Forelimb muscle (tissue), 1 donor: ENCODE measurements at places on chromosomes 4 and X.

DNA sequence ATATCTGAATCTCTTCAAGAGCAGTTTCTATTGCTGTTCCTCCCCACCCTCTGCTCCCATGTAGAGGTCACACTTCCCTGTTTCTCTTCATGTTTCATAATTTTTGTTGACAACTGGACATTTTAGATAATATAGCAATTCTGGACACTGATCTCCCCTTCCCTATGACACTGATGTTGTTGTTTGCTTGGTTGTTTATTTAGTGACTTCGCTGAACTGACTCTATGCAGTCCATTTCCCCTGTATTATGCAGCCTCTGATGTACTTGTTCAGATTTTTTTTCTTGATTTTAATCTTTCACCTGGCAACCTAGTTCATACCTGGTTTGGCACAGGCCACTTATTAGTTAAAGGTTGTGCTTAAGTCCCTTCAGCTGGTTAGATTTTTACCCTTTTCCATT lies 29.2 kb downstream of the CLDN2 start:
- no peak for DNase-seq

DNA sequence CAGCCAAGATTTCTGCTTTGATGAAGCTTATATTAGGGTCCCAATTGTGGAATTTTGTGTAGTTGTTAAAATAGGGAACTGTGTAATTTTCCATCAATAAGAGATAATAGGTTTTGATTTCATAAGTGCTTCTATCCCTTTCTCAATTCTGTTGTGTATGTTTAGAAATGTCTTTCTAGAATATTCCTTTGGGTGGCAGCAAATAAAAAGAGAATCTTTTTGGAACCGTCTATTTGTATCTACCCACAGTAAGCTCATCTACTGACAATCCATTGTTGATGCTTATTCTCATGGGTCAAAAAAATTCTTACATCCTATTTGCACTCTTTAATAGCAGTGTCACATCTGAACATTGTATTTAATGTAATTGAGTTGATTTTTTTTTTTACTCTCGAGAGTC lies 61.7 kb downstream of the TMA16 start:
- DNase-seq, result no peak

GRCh38 chr4:5168891-5169290 lies 117.6 kb downstream of the STK32B start:
- no peak for DNase-seq

DNA sequence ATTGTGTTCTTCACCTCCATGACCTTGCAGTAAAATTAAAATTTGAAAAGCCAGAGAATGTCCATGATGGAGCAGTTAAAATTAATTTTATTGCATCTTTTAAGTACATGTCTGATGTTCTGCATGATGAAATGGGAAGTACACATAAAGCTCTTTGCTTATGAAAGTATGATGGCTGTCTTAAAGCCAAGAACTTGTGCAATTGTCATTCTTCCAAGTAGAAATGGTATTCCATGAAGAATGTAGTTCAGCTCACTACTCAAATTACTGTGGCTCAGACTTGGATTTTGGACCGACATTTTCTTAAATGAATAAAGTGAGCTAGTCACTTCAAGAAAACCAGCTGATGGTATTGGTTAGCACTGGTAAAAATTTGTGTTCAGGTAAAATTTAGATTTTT lies 161.7 kb upstream of the CXCL13 start:
- no peak for DNase-seq

DNA sequence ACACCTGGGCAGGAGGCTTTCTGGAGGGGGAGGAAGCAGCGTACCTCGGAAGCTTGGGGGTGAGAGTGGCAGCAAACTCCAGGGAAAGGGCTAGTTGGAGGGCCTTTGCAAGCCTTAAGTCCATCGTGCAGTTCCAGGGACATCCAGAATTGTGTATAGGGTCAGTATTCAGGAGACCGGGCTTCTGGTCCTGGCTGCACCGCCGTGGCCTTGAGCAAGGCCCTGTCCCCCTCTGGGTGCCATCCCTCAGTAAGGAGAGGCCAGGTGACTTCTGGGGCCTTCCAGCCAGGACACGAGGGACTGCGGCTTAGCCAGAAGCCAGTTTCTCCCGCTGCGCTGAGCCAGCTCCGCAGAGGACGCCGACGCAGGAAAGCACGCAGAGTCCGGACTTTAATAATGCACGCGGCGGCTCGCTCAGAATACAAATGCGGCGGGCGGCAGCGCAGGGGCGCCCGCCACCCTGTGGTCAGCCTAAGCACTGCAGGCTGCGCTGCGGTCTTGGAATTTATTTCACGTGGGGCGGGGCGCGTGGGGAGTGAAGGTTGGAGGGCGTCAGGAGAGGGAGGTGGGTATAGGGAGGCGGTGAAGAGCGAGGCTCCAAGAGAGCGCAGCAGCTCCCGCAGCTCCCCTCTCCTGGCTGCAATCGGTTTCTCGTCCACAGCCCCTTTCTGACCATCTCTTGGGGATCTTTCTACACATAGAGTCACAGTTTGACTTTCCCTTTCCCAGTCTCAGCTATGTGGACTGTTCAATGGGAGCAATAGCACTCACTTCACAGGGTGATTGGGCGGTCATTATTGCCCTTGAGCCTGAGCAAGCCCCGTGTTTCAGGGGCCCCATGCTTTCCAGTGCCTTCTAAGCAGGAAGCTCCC lies 94.1 kb upstream of the GPR50 start:
- DNase-seq, result peak; percentile 8

GRCh38 chrX:78378476-78379115 lies 51.2 kb upstream of the CYSLTR1 start:
- DNase-seq, result no peak

DNA sequence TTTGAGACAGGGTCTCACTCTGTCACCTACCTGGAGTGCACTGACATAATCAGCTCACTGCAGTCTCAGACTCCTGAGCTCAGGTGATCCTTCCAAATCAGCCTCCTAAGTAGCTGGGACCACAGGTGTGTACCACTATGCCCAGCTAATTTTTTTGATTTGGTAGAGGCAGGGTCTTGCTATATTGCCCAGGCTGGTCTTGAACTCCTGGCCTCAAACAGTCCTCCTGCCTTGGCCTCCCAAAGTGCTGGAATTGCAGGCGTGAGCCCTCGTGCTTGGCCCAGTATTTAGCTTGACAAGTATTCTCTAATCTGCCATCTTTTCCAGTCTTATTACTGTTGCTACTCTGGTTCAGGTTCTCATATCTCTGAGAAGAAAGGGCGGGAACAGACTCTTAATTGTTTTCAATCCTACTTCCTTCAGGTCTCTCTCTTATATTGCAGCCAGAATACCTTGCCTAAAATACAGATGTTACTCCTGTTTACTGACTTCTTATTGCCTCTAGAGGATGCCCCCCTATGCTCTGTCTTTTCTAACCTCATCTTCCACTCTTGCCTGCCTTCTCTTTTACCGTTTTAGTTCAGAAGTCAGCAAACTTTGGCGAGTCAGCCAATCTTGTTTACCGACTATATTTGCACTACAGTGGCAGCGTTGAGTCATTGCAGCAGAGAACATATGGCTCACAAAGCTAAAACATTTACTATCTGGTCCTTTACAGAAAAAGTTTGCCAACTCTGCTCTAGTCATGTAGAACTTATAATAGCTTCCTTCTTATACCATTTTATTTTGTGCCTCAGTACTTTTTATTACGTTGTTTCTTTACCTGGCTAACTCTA lies 19.0 kb downstream of the MRPL1 start:
- no peak for DNase-seq

DNA sequence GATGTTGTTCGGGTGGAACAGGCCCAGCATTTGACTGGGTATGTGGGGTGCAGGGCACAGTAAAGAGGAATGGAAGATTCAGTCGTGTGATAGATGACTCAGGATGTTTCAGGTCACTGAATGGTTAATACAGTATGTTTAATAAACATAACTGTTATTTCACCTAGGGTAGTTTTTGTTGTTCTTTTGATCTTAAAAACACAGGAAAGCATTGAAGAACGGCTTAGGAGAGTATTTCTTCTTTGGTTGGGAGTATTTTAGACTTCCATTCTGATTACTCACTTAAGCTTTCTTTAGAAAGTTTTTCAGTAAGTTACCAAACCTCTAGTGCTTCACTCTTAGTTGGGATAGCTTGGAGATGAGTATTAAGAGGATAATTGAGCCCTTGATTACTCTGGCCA lies 62.3 kb downstream of the STAG2 start:
- DNase-seq, result no peak

- no peak for DNase-seq
Observed at GRCh38 chr4:16092682-16093319, 9.0 kb upstream of the PROM1 start.

DNA sequence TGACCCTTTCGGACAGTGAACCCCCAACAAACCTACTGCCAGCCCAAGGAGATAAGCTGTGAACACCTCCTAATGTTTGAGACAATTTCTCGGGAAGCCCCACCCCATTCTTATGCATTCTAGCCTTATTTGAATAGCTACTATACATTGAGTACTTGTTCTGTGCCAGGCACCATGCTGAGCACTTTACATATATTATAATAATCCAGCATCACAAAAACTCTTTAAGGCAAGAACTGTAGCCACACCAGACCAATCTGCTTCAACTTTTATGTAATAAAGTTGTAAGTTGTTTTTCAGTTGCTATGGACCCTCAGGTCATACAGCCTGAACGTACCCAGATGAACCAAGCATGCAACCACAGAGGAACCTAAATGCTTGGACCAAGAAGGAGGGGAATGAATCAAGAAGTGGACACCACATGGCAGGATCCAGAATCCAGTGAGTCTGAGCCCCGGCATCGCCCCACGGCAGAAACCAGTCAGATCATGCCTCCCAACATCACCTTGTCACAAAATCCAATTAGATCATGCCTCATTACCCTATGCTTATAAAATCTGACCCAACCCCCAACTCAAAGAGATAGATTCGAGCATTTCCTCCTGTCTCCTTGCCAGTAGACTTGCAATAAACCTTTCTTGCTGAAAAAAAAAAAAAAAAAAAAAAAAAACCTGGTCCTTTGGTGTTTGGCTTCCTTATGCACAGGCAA lies 225.0 kb downstream of the QDPR start:
- DNase-seq, result no peak

GRCh38 chrX:45722471-45722870 lies 521.8 kb upstream of the DIPK2B start:
- DNase-seq, result no peak

DNA sequence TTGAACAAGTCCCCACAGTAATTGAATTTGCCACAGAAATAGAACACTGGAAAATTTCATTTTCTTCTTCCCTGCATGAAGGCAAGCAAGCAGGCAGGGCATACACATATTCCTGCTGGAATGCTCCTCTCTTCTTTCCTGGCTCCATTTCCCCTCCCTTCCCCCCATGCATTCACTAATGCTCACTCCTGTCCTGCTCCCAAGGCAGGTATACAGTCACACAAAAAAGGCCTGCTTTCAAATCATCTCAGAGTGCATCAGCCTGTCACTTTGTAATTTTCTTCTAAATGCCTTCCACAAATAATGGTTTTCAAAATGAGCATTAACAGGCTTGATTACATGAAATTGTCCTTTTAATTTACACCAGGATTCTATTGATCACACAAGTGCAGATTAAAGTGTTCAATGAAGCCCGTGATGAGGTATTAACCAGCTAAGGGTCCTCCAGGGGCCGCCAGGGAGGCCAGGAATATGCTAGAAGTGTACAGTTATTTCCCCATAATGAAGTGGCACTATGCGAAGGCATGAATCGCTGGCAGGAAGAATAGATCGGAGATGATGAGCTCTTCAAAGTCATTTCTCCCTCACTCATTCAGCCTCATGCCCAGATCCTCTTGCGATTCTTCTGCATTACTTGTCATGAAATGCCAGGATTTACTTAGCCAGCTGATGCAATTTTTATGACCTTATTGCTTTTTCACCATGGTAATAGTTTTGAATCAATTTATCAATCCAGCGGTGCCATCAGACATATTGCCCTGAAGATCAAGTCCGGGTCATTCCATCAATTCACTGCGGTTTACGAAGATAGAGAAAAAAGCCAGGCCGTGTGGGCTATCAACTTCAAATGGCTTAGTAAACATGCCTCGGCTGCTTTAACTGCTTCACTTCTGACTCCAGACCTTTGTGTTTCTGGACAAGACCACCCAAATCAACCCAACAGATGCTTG lies 243.5 kb downstream of the GPAT3 start:
- DNase-seq, result no peak

DNA sequence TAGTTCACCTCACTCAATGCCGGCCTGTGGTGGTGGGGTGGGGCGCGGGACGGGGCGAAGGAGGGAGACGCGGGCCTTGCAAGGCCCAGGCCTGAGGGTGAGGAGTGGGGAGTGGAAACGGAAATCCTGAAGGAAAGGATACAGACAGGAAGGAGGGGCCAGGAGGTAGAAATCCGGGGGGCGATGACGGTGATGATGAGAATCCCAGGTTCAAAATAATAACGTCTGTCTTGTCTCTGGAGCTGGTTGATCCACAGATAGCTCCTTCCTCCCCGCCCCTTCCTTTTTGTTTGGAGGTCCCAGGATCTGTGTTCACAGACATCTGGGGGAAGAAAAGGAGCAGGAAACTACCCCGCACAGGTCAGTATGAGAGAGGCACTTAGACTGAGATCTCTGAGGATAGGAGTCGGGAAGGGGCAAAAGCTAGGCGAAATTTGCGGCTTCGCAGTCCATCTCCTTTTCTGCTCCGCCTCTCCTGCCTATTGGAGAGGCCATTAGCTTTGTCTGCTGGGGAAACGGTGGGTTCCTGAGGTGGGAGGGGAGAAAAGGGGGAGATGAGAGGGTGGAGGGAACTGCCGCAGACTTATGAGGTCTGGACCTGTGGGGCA lies 746 bp downstream of the TCEAL7 start:
- no peak for DNase-seq

GRCh38 chrX:70479247-70479921 lies 34.7 kb downstream of the DLG3 start:
- DNase-seq, result no peak

DNA sequence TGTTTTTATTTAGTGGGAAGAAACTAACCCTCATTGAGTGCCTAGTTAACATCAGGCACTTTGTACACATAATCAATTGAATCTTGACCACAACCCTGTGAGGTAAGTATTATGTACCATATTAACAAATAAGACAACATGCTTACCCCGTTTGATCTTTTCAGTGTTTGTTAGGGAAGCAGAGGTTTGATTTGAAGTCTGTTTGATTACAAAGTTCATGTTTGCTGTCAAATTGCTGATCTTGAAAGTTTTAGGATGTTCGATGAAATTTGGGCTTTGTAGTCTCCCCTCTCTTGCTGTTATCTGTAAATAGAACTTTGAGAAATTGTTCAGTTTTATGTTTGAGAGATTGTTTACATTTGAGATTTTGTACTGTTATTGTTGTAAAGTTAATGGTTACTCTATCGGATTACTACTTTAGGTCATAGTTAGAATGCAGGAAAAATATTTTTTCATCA lies 13.4 kb upstream of the ADH4 start:
- DNase-seq, result no peak

GRCh38 chr4:165118256-165118909 lies 5.7 kb upstream of the TMEM192 start:
- no peak for DNase-seq

- no peak for DNase-seq
Observed at GRCh38 chrX:20514358-20514757, 247.6 kb upstream of the RPS6KA3 start.

- no peak for DNase-seq
Observed at GRCh38 chr4:7348946-7349900, 85.5 kb downstream of the PSAPL1 start.
